ENCODE measurements at places on chromosomes 5 and 9. TPM values are rescaled to one million over a fixed set of nuclear protein-coding genes. Genes with fewer than 3 reads are reported as not detected.

GRCh38 chr9:107178293-107178692 lies 104.8 kb upstream of the RAD23B start:
- H3K27ac ChIP-seq: no peak overlapping the region
- H3K4me3 ChIP-seq: no peak overlapping the region
- no peak for DNase-seq
- H3K36me3 ChIP-seq: no peaks in the 10 kb centered on the region
- no peaks in the 10 kb centered on the region for H3K4me1 ChIP-seq

DNA sequence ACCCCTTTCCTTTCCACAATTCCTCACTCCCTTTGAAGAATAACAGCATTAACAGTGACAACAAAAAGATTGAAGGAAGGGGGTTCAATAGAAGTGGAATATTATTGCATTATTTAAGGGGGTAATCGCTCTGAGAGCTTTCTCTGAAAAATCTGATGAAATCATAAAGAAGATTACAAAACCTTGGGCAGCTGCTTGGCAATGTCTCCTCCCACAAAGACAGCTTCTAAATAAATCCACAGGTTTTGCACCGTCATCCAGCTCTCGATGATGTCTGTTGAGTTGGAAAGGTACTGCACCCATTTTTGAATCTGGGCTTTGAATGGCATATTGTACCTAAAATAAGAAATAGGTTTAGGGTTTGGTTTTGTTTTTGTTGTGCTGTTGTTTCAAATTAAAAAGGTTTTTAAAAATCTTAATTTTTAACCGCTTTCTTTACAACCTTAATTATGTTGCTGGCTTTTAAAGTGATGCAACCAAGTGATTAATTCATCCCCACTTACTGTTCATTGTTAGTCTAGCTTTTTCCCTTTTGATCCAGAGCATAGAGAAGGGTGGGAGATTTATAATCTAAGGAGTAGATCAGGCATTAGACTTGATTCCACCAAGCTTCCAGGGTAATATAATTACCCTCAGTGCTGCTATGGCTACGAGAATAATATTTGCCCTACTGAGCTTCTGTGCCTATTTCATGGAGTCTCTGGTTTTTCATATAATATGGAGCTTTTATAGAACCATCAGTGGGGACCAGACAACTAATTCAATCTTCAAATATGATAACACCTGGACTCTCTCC lies 85.0 kb downstream of the DNAH5 start:
- no peaks in the 10 kb centered on the region for H3K4me1 ChIP-seq
- H3K4me3 ChIP-seq: no peak overlapping the region

The FYB1 gene
- total RNA-seq: 84.2 TPM

GRCh38 chr9:134377976-134378375 lies 51.7 kb downstream of the RXRA start:
- no peak for DNase-seq
- no peak overlapping the region for H3K4me3 ChIP-seq
- no peaks in the 10 kb centered on the region for H3K36me3 ChIP-seq

DNA sequence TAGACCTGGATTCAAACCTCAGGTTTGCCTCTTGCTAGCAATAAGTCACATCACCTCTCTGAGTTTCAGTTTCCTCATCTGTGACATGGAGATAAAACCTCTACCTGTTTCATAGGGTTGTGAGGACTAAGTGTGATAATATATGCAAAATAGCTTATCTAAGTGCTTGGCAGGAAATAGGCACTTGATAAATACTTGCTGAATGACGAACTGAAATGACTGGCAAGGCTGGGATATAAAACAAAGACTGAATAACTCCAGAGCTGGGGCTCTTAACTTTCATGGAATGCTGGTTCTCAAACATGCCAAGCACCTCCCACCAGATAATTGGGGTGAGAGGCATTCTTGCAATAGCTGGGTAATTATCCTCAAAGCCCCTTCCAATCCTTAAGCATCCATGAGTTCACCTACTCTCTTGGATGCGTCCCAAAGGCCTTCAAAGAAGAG lies 87.6 kb downstream of the ADRB2 start:
- no peak overlapping the region for H3K27ac ChIP-seq
- no peaks in the 10 kb centered on the region for H3K27me3 ChIP-seq
- H3K4me1 ChIP-seq: no peaks in the 10 kb centered on the region

DNA sequence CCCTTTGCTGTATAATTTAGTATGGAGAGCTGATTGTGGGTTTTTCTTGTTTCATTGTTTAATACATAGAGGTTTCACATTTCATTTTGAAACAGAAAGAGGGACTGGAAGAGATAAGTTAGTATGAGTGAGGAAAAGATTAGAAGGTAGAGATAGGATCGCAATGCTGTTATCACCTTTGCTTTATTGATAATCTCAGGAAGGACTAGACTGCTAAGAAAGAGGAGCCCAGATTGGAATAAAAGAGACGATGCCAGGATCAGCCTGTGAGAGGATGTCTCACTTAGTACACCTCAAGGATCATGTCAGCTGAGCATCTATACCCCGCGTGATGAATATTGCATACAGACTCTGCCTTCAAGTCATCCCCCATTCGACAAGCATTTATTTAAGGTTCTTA lies 178.0 kb upstream of the DMAC1 start:
- H3K27me3 ChIP-seq: no peaks in the 10 kb centered on the region
- DNase-seq: no peak
- no peak overlapping the region for H3K27ac ChIP-seq

DNA sequence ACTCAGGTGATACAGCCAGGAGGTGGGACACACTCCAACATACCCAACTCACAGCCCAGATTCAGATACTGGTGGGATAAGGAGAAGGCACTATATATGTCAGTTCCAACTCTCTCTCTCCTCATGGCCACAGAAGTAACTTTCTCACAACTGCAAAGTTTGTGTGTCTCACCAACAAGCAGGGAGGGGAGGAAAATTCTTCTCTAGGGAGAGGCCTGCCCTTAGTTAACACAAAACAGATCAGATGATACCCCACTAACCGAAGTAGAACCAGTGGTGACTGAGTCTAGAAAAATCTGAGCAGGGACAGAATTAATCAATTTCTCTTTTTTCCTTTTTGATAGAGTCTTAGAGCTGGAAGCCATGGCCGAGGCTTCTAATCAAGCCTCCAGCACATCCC lies 133.1 kb downstream of the ADAMTS12 start:
- no peaks in the 10 kb centered on the region for H3K27me3 ChIP-seq
- DNase-seq: no peak
- no peaks in the 10 kb centered on the region for H3K4me1 ChIP-seq
- no peak overlapping the region for H3K27ac ChIP-seq
- H3K4me3 ChIP-seq: no peak overlapping the region

DNA sequence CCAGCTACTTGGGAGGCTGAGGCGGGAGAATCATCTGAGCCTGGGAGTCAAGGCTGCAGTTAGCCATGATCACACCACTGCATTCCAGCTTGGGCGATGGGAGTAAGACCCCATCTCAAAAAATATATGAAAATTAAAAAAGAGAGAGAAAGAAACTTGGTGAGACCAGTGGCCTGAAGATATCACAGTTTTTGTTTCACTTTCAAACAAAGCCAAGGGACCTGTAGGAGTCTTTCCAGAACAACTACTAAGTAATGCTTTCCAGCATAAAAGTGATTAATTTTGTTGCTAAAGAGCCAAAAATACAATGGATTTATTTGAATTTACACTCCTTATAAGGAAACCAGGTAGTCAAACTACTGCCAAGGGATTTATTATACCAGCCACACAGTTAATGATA lies 23.5 kb downstream of the GKAP1 start:
- no peak for DNase-seq
- no peak overlapping the region for H3K4me3 ChIP-seq
- H3K27me3 ChIP-seq: no peaks in the 10 kb centered on the region
- H3K27ac ChIP-seq: no peak overlapping the region
- H3K4me1 ChIP-seq: no peaks in the 10 kb centered on the region

DNA sequence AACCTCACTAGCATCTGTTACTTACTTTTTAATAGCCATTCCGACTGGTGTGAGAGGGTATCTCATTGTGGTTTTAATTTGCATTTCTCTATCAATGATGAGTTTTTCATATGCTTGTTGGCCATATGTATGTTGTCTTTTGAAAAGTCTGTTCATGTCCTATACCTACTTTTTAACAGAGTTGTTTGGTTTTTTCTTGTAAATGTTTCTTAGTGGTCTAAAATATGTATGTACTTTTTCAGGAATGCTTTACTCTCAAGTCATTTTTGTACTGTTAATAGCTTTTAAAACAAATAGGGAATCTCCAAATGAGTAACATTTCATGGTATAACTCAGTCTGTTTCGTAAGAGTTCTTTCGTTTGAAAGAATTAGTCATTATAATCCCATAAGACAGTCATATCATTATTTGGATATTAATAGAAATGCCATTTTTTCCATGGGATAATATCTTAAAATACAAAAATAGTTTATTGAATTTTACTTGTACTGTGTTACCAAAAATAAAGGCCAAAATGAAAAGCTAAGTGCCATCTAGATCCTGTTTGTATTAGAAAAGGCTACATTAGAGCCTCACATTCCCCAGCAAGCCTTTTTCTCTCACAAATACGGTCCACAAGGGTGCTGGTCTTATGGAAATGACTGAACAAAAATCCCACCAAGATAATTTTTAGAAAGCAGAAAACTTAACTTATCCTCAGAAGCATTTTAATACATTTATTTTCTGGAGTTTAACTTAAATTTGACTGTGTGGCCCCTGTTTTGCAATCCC lies 247.7 kb downstream of the PJA2 start:
- no peaks in the 10 kb centered on the region for H3K36me3 ChIP-seq
- H3K4me3 ChIP-seq: no peak overlapping the region
- no peaks in the 10 kb centered on the region for H3K27me3 ChIP-seq
- H3K4me1 ChIP-seq: no peaks in the 10 kb centered on the region

- H3K36me3 ChIP-seq: no peaks in the 10 kb centered on the region
- H3K27me3 ChIP-seq: no peaks in the 10 kb centered on the region
- no peak overlapping the region for H3K27ac ChIP-seq
- H3K4me3 ChIP-seq: no peak overlapping the region
These were observed 236.5 kb upstream of the IL12B start for GRCh38 chr5:159566832-159567231.

DNA sequence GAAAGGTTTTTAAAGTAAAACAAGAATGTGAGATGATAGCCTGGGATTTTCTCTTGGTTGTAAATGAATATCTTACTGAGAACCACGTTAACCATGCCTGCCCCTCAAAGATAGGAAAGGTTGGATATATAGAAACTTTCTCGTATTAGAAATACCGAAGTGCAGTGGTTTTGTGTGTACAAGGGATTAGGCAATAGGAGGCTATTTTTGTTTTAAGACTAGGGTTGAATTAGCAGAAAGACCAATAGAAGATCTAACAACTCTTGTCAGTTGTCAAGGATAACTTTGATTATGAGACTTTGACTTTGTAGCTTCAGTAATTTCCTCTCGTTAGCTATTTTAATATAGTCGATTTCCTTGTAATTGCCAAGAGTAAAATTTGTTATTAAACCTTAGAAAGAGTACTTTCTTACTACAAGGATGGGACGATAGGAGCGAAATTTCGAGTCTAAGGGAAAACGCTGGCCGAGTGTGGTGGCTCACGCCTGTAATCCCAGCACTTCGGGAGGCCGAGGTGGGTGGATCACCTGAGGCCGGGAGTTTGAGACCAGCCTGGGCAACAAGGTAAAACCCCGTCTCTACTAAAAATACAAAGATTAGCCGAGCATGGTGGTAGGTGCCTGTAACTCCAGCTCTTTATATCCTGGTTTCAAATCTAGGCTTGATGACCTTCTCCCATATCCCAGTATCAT lies 838 bp downstream of the POLK start:
- no peaks in the 10 kb centered on the region for H3K27me3 ChIP-seq
- H3K4me3 ChIP-seq: peak overlapping the region; percentile 83
- H3K36me3 ChIP-seq: no peaks in the 10 kb centered on the region
- peak overlapping the region; percentile 79 for H3K27ac ChIP-seq

- no peaks in the 10 kb centered on the region for H3K36me3 ChIP-seq
- DNase-seq: no peak
- H3K27me3 ChIP-seq: no peaks in the 10 kb centered on the region
These were observed 112.3 kb upstream of the FCN2 start for GRCh38 chr9:134768332-134768708.

DNA sequence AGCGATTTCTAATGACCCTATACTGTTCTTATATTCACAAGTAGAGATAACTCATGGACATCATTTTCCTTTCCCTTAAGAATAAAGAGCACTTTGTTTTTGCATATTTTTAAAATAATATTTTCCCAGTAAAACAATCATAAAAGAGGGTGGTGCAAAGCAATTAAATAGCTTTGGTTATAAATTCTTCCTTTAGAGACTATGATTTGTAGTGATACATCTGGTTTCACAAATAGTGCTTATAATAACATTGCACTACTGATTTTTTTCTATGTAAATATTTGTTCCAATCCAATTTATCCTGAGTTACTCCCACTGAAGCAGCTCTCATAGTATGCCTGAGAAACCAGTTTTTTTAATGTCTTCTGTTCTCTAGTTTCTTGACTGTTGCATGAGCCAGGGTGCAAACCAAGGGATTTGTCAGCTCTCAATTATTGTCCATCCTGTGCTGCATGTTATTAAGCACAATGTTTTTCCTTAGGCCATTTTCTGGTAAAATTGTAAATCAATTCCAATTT lies 74.7 kb downstream of the LURAP1L start:
- DNase-seq: no peak
- no peak overlapping the region for H3K4me3 ChIP-seq
- no peak overlapping the region for H3K27ac ChIP-seq
- no peaks in the 10 kb centered on the region for H3K36me3 ChIP-seq

DNA sequence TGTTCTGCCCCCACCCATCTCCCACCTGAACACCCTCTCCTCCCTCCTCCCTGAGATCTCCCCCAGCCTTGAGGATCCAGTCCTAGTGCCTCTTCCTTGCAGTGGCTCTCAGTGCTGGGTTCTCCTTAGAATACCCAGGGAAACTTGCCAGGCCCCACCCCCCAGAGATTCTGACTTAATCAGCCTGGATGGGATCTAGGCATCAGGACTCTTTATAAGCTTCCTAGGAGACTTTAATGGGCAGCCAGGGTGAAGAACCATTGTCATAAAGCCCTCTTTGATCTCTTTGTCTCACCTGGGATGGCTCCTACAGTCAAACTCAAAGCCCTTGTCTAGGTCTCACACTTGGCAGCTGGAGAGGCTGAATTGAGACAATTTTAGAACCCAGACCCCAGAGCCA lies 8.6 kb upstream of the GLIS3 start:
- no peaks in the 10 kb centered on the region for H3K36me3 ChIP-seq
- no peaks in the 10 kb centered on the region for H3K4me1 ChIP-seq
- no peak overlapping the region for H3K4me3 ChIP-seq
- H3K27me3 ChIP-seq: no peaks in the 10 kb centered on the region

DNA sequence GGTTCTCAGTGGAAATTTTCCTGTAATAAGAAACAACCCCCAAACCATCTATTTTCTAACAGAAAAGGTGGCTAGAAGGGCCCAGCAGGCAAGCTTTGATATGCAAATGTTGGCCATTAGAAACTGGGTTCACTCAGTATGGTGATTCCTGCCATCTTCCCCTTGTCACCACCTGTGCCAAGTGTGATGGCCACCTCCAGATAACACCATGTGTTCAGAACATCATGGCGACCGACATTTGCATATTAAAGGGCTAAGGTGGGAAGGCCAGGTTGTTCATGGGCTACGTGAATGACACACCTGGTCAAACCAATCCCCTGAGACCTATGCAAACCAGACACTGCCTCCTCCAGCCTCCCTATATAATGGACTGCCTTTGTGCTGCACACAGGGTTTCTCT lies 20.4 kb downstream of the FOXE1 start:
- H3K27ac ChIP-seq: no peak overlapping the region
- H3K4me3 ChIP-seq: no peak overlapping the region
- no peaks in the 10 kb centered on the region for H3K4me1 ChIP-seq
- DNase-seq: no peak

Measured in CD8-positive, alpha-beta memory T cell (primary cell).